ENCODE measurements at places on chromosomes 7 and 10.

DNA sequence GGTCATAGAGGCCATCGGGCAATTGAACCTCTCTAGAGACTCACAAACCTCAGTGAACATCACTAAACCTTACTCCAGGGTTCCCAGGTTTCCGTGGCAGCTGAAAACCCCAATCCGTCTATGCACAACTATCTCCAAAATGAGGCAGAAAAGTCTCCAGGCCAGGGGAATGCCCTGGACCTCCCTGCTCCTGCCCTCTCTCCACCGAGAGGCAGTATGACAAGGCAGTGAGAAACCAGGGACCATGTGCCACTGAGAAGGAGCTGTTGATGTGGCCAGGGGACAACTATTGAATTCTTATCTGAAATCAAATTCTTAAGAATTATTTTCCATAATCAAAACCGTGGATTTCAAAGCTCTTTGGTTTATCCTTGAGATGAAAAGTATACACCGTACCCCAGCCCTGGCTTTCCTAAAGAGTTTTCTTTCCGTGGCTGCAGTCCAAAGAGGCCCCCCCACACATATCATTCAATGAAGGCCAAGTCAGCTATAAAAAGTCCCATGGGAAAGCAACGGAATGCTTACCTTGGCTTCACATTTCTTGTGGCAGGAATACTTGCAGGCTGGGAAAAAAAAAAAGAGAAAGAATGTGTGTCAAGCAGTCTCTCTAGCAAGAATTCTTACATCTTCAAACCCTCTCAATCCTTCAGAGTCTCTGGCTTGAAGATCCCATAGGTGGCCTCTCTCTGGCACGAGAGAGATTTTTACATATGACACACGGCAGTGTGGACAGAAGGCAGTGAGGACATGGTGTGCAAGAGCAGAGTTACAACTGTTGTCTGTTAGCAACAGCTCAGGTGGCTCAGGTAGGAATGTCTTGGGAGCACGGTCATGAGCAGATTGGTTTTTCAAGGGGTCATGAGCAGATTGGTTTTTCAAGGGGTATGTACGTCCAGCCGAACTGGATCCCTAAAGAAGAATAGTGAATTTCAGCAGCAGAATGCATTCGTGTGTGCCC, 75.2 kb downstream of the TNS3 start:
- DNase-seq: no peak

DNA sequence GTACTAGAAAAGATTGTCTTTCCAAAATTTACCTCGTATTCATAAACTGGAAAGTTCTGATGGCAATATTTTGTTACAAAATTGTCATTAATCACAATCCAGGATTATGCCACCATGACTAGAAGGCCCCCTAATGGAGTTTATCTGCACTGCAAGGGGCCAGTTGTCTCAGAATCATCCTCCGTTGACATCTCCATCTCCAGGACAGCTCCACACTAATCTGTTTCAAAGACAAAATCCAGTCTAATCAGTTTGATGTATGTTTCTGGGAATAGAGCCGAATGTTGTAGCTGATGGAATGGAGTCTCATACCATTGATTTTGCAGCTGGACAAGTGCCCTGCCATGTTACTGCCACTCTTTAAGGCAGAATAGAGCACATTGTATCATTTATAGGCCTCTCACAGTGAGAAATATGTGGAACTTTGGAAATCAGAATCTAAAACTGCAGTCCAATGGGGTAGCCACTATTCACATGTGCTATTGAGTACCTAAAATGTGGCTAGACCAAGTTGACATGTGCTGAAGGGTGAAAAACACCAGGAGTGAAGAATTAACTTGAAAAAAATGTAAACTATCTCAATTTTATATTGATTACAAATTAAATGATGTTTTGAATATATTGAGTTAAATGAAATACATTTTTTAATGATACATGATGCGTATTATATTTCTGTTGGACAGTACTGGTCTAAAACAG, 38.3 kb upstream of the TOMM7 start:
- no peak for DNase-seq

DNA sequence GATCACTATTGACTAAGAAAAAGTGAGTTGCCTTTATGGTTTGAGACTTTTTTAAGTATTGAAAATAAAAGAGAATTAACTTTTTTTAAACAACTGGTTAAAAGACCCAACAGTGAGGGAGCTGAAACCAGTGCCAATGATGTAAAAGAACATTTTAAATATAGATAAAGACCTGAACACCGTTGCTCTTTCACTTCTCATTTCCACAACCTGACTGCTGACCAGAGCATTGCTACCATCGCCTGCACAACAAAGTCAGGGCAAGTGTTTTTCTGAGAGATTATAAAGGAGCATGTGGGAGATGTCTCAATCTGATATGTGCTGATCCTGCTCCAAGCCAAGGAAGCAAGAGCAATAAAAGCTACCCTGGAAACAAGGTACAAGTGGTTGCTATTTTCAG, 34.7 kb downstream of the IMMP2L start:
- no peak for DNase-seq

DNA sequence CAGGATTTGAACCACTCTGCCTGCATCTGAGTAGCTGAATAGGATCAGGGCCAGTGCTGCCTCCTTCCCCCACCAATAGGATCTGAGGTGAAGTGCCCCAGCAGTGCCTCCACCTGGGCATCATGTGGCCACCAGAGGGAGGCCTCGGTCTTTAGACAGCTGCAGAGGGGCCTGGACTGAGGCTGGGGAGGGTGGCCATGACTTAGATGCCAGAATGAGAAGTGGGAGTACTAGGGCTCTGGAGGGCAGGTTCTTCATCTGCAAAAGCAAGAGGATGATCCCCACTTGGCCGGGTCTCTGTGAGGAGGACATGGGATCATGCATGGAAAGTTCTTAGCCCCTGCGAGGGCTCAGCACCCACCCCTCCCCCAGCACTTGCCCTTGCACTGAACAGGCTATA, 56.9 kb downstream of the NEUROG3 start:
- DNase-seq: no peak

DNA sequence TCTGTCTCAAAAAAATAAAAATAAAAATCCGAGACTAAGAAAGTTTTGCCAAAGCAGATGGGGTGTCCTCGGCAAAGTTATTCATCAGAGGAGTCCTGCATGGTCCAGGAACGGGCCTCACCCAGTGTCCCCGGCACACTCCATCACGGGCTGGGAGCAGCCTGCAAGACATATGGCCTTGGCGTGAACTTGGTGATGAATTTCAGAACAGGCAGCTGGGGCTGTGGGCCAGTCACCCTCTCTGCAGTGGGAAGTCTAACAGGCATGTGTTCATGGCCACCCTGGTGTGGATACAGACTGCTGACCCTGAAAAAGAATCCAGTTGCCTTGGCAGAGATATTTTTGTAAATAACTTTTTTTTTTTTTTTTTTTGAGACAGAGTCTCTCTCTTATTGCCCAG, 34.7 kb downstream of the NPTX2 start:
- no peak for DNase-seq

DNA sequence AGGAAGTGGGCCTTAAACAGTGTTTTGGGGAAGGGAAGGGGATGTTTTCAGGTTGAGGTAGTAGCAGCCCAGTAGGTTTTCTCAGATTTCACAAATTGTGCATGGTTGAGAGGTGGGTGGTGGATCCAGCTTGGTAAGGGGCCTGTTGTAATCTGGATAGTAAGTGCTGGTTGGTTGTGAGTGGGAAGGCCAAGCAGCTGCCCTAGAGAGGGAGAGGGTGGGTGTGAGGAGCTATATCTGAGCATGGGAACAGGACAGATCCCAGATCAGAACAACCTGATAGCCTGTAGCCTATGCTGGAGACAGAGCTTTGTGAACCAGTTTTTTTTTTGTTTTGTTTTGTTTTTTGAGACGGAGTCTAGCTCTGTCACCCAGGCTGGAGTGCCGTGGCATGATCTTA, 53.9 kb upstream of the ZMIZ2 start:
- DNase-seq: no peak

DNA sequence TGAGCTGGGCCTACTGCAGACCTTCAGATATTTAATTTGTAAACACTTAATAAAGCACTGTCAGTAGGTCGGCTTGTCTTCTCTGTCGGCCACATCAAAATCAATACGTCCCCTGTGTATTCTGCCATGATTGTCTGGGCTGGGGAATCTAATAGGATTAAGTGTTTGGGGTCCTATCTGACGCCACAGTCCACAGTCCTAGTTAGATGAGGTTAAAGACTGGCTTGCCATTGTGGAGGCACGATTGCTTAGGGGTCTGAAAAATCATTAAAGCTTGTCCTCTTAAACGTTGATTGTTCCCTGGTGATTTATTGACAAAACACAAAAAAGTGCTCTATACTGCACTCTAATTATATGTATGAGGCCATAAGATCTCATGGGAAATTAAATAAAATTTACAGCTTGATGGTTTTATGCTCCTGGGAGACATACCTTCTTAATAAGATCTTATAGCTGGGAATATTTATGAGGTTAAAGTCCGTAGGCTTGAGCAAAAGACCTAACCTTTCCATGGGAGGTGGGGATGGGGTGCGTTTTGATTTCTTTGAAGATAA, 650.3 kb upstream of the GALNT17 start:
- no peak for DNase-seq

GRCh38 chr10:95573964-95574604, 12.9 kb upstream of the SORBS1 start:
- DNase-seq: no peak

- DNase-seq: no peak
Observed at GRCh38 chr10:88165849-88166271, 302.4 kb downstream of the PTEN start.

- DNase-seq: no peak
Observed at GRCh38 chr10:1116696-1117280, 60.6 kb downstream of the WDR37 start.

DNA sequence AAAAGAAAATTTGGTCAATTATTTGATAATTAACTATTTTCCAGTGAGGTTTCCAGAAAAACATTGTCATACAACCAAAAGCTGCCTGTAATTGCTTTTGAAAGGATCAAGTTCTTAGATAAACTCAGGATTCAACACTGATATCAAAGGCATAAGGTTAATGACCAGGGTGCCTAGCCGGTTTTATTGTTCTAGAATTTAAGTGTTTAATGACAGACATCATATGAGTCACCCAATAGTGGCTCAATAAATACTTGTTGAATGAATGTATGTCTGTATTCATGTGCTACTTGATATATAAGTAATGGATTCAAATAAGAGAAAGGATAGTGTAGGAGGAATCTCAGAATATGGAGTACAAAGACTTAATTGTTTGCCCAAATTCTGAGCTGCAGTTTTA, 196.1 kb upstream of the LRGUK start:
- DNase-seq: no peak

DNA sequence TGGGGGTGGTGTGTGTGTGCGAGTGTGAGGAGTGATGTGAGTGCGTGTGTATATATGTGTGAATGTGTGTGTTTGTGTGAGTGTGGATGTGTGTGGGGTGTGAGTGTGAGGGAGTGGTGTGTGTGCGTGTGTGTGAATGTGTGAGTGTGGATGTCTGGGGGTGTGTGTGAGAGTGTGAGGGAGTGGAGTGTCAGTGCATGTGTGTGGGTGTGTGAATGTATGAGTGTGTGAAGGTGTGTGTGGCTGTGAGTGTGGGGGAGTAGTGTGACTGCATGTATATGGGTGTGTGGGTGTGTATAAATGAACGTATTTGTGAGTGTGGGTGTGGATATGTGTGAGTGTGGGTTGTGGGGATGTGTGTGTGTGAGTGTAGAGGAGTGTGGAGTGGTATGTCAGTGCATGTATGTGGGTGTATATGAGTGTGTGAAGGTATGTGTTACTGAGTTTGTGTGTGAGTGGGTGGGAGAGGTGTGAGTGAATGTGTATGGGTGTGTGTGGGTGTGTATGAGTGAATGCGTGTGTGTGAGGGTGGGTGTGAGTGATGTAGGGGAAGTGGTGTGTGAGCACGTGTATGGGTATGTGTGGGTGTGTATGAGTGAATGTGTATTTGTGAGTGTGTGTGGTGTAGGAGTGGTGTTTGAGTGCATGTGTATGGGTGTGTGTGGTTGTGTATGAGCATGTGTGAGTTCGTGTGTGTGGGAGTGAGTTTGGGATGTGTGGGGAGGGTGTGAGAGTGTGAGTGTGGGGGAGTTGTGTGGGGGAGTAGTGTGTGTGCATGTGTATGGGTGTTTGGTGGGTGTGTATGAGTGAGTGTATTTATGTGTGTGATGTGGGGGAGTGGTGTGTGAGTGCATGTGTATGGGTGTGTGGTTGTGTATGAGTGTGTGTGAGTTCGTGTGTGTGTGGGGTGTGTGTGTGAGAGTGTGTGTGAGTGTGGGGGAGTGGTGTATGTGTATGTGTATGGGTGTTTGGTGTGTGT, 28.5 kb upstream of the NUB1 start:
- DNase-seq: no peak

DNA sequence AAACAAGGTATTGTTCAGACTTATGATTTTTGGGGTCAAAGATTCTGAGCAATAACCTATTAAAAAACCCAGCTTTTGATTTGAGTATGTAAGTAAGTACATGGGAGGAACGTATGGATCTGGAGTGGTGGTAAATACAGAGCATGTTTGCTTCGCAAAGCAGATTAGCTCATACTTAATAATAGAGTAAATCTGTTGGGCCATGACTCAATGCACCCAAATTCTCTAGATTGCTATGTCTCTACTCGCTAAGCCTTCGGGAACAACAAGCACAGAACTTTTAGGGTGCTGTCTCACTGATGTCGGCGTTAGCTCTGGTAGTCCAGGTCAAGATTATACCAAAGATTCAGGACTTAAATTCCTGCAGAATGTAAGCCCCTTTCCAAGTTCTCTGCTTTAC, 807 bp upstream of the MINPP1 start:
- no peak for DNase-seq

GRCh38 chr7:132769280-132769679, 193.0 kb upstream of the PLXNA4 start:
- DNase-seq: no peak

DNA sequence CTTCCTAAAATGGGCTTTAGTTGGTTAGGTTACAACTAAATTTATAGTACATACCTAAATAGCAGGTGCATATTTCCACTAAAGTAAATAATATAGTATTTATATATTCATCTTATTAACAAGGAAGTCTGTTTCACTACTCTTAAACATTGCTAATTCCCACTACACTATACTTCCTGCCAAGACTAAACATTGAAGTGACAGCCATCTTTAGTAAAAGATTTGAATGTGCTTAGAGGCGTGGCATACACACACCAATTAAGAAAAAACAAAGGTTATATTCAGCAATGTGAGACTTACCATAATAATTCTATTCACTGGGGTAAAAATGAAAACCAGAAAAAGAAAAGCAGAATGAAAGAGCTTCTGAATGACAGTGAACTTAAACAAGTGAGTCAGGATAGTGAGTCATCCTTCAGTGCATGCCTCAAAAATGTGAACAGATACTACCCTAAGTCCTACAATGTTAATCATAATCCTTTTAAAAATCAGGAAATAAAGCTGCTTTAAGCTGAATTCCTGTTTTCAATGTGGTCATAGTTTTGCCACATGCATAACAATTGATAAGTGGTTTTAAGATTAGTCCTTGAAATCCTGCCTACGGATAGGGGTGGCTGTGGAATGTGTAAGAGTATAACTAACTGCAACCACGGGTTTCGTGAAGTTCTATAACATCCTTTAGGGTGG, 59.4 kb downstream of the USP6NL start:
- no peak for DNase-seq

DNA sequence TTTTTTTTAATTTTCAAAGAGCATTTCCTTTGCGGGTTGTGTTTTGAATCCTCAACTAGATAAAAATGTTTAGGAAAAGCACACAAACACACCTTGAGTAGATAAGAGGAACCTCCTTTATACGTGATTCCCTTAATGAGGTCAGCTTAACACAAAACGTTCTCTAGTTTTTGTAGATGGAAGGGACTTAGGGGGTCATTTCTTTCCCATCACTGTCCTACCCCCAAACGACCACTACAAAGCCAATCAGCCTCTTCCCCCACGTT, 1.2 kb downstream of the SUV39H2 start:
- DNase-seq: no peak

GRCh38 chr7:41466760-41467384, 236.0 kb downstream of the INHBA start:
- no peak for DNase-seq

- DNase-seq: no peak
Observed at GRCh38 chr10:73814276-73814895, 3.0 kb upstream of the NDST2 start.

All from GM12892 (cell line).